ENCODE measurements at places on chromosomes 7 and 10. TPM values are rescaled to one million over a fixed set of nuclear protein-coding genes. Genes with fewer than 3 reads are reported as not detected.
A peak's percentile ranks its signal among the peaks of the same experiment; 100 is the strongest.

The OR2A12 gene
- total RNA-seq: not detected

The OGDHL gene
- 88.9 TPM for total RNA-seq

The CYP26C1 gene
- total RNA-seq: 0.08 TPM

The SIRT1 gene
- 5.5 TPM for total RNA-seq

The ZNF487 gene
- 1.8 TPM for total RNA-seq

The SPDYE1 gene
- not detected for total RNA-seq

The CCDC126 gene
- total RNA-seq: 7.7 TPM

GRCh38 chr7:139669106-139670061 is 108.4 kb downstream of the HIPK2 start:
- no peak for DNase-seq

DNA sequence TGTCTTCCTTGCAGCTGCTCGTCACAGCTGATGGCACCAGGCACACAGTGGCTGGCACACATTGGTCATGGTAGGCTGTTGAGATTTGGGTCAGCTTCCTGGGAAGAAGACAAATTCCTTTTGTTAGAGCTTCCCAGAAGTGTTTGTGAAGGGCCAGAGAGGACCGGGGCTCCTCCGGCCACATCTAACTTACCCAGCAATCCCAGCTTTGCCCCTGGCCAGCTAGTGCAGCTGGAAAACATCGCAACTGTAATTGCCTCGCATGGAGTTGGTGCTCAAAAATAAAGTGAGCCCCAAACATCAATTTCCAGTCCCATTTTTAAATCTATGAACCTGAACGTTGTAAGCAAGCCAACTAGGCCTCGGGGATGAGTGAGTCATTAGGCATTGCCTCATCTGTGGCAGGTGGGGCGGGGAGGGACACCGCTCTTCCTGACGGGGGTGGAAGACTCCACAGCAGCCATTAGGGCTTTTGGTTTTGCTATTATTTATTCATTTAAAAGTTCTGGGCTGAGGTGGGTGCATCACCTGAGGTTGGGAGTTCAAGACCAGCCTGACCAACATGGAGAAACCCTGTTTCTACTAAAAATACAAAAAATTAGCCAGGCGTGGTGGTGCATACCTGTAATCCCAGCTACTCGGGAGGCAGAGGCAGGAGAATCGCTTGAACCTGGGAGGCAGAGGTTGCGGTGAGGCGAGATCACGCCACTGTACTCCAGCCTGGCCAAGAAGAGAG is 12.4 kb downstream of the CPA5 start:
- no peak for DNase-seq

DNA sequence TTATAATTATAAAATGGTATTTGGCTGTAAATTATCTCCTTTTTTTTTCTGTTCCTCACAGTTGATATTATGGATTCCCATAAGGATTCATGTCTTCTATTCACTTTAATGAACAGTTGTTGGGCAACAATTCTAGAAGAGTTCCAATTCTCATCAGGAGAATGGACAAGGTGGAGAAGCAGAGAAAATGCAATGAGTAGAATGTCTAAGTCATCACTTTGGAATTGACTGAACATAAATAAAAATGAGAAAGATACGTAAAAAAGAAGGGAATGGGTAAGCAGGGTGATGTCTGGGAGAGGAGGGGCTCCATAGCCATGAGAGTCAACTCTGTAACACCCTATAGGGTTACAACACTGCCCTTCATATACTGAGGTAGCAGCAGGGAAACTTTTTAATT is 1.8 kb upstream of the CAV2 start:
- no peak for DNase-seq

DNA sequence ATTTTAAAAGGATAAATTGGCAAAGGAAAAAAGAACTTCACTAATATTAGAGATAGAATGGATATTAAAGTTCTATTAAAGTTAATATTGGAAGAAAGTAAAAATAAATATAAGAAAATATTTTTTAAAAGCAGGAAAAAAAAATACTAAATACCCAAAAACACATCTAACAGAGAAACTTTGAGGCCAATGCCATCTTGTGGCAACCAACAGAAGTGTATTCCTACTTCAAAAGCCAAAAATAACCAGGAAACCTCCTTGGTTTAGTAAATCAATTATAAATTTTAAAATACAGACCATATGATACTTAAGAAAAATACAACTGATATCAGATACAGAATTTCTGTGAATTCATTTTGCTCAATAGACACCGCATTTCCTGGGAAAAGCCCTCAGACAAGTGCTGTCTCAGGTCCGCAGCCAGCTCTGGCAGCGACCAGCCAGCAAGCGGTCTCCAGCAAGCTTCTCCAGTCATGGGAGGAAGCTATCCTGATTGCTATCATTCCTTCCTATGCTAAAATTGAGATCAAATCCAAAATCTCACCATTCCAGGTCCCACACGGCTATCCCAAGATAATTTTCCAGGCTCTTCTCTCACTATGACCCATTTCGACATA is 65.3 kb downstream of the LMBR1 start:
- DNase-seq: no peak

DNA sequence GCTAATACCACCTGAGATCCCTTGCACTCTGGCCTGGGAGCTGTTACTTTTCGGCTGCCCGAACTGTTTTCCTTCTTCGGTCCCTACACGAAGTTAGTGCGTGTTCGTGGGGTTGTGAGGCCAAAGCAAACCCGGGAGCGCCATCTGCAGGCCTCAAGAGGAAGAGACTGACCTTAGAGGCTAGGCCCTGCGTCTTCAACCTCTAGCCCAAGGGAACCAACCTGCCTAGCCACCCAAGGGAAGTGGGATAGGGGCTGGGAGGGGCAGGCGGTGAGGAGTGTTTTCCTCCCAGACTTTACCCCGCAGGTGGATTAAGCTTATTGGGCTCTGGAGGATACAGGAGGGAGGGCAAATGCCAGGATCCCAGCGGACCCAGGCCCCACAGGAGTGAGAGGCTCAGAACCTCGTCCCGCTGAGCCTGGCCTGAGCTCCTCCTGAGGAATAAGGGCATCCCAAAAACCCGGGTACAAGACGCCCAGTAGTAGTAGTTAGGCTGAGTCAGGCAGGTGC is 1.7 kb upstream of the PAX2 start:
- DNase-seq: peak; percentile 68

DNA sequence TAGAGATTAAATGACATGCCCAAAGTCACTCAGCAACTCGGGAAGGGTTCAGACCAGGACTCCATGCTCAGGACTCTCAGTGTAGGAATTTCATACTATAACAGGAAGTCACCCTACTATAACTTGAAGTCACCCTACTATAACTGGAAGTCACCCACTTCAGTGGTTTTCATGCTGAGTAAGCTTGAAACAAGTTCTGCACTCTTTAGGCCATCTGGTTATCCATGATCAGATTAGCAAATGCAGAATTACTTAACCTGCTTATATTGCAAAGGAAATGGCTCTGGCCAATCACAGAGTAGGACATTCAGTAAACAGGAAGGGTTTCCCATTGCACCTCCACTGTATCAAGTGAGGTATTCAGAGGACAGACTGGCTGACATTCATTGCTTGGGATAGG is 1240.4 kb downstream of the GATA3 start:
- no peak for DNase-seq

DNA sequence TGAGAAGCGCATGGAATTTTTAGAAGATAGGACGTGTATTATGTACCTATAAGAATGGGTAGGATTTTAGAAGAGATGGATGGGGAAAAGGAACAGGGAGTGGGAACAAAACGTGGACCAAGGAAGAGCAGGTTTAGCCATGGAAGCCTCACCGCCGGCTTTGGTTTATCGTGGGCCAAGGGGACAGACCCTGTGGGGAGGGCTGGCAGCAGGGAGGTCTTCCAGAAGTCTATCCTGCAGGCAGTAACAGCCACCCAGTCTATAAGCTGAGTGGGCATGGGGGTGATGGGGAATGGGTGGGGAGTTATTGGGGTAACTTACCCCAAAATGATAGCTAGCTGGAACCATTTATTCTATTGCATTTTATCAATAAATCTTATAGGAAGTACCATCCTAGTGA is 44.9 kb downstream of the IKZF1 start:
- no peak for DNase-seq

DNA sequence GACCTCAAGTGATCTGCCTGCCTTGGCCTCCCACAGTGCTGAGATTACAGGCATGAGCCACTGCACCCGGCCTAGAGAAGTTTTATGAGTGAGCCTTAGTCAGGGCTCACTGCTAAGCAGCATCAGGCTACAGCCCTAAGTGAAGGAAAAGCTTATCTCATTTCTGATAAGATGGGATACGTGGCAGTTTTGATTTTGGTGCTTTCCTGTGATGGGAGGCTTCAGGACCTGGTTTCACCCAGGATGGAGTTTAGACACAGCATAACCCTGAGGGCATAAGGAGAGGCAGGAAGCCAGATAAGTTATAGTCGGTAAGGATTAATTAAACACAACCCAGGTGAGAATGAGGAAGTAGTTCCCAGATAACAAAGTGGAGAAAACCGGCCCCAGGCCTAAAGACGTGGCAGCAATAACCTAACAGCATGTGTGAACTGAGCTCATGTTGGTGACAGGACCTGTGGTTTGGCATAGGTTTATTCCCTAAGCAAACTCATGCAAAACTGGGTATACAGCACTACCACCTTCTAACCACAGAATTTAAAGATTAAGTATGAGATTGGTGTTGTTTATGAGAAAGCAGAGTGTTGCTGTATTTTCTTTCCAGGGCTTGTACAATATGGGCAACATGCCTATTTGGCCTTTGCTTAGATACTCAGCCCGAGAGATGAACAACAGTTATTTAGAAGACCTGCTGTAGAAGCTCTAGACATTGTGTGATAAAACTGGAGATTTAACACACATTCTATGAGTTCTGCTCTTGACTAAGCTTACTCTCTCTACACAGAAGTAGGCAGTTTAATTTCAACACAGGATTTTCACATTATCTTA is 119.4 kb downstream of the COL28A1 start:
- DNase-seq: no peak

- no peak for DNase-seq
These were observed 3.9 kb downstream of the BRI3 start for GRCh38 chr7:98285157-98286092.

DNA sequence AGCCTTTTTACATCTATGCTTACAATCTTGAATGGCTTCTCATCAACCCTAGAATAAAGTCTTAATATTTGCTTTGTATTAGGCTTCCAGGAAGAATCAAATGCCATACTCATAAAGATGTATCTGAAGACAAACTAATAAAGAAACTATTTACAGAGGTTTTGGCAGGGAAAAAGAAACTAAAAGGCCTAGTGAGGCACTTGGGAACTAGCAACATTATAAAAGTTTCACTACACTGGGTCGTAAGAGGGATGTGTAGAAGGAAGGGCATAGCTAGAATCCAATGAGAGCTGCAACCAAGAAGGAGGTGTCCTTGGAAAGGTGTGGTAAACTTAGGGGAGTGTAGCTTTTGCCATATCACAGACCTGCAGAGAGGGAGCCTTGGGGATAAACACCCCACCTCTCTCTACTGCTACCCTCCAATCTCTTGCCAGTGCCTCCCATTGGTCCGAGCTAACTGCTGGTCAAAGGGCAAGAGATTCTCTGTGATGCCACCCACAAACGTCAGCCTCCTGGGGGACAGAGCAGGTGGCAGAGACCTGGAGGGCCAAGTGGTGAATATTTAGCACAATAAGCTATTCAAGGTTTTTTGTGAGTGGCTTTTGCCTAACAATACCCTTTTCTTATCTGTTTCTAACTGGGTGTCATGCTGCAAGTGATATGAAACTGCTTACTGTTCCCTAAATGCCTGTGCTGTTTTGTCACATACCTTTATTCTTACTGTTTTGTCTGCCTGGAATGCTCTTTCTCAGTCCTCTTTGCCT is 60.7 kb downstream of the CPED1 start:
- DNase-seq: no peak

- no peak for DNase-seq
These were observed 67.7 kb downstream of the BMPR1A start for GRCh38 chr10:86824151-86824550.

DNA sequence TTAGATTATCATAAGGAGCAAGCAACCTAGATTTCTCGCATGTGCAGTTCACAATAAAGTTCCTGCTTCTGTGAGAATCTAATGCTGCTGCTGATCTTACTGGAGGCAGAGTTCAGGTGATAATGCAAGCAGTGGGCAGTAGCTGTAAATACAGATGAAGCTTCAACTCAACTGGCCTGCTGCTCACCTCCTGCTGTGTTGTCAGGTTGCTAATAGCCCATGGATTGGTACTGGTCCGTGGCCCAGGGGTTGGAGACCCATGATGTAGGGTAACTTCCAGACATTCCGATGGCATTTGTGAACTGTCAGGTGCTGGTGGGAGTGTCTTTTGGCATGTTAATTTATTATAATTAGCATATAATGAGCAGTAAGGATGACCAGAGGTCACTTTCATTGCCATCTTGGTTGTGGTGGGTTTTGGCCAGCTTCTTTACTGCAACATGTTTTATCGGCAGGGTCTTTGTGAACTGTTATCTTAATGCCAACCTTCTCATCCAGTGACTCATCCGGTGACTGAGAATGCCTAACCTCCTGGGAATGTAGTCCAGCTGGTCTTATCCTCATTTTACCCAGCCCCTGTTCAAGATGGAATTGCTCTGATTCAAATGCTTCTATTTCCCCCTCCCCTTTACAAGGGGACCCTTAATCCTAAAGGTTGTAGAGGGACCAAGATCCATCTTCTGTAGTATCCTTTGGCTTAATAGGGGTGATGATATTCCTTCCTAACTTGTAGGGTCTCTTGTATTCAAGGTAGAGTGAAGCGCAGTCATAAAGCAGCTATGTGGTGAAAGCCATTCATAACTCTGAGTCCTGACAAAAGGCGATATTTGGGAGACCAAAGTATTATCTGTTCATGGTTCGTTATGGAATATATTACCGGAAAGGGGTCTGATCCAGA is 165.8 kb downstream of the CCSER2 start:
- no peak for DNase-seq

DNA sequence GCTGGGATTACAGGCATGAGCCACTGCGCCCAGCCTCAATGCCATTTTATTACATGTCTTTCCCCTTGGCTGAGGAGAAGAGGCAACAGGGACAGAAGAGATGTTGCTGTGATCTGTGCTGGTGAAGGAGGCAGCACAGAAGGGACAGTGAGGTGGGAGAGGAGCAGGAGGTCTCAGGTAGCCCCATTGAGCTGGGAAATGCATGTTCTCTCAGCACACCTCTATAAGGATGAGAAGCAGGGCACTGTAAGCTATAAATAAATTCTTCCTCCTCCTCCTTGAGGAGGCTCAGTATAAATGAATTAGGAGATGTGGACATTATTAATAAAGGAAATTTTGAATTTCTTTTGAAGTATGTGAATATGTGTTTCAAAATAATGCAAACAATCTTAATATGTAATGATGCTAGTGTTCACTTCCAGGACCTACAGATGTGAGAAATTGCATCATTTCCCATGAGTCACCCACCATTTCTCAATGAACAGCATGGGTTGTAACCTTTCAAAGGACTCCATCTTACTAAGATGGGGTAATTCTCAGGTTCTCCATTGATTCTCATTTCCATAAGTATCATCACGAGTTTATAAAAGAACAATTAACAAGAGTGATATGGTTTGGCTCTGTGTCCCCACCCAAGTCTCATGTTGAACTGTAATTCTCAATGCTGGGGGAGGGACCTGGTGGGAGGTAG is 88.9 kb upstream of the ODAD2 start:
- no peak for DNase-seq

Data from left lobe of liver (tissue), 2 donors.